ENCODE measurements at places on chromosomes 12 and 14.
A peak's percentile ranks its signal among the peaks of the same experiment; 100 is the strongest.

DNA sequence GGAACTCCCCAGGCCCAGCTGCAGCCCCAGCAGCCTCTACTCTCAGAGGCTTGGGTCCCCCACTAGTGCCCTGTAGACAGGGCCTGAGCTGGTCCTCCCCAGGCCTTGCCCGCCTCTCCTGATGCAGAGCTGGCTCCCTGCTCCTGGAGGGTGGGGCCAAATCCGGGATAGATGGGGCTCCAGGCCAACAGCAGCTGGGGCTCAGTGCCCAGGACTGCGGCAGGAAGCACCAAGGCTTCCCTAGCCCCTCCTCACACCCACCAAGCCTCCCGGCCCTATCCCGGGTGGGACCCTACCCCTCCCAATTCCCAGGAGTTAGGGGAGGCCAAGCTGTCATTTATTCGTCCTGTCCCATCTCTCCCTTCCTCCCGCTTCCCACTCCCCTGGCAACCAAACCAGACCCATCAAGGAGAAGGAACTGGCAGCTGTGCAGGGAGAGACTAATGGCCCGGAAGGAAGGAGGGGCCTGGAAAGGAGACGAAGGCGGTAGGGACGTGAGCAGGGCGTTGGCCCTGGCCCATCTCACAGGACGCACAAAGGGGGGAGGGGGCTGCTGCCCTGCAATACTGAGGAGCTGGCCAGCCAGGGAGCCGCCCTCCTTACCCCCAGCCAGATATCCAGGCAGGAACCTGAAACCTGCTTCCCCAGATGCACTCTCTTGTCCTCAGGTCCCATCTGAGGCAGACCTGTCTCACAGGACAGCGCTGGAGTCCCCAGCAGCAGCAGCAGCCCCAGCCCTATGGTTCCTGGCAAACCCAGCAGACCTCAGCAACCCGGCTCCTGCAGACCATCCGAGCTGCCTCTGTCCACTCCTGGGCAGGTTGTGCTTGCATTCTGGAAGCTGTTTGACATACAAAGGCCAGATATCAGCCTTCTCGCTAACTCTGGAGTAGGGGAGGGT lies 1.6 kb upstream of the PRPH start:
- no peak for DNase-seq

DNA sequence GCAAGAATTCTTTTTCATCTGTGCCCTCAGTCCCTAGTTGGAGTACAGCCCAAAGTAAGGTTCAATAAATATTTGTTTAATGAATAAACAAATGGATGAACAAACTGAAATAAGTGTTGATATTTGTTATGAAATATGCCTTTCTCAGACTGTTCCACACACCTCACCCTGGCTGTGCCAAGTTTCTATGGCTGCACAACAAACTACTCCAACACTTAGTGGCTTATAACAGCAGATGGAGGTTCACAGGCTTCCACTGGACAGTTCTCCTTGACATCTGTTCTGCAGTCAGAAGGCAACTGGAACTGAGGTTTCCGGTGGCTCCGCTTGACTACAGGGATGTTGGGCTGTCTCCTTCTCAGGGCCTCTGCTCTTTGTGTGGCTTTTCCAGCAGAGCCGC lies 197.1 kb downstream of the RGS6 start:
- DNase-seq = no peak

GRCh38 chr14:101335061-101335661 lies 226.1 kb upstream of the DIO3 start:
- DNase-seq = no peak

GRCh38 chr14:22932146-22932545 lies 3.0 kb upstream of the PRMT5 start:
- DNase-seq = no peak

DNA sequence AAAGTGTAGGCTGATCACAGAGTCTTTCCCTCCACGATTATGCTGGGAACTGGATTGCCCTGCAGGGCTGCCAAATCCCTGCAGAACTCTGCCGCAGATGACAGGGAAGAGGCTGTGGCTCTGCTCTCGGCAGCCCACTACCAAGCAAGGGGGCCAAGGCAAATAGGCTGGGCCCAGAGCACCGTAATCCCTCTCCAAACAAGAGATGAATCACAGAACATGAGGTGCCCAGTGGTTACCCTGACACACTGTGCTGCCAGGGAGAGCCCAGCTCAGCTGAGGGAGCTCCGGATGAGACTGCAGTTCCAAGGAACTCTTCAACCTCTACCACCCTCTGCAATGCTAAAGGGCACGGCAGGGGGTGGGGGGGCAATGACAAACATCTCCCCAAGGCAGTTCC lies 33.9 kb downstream of the STON2 start:
- DNase-seq = no peak

DNA sequence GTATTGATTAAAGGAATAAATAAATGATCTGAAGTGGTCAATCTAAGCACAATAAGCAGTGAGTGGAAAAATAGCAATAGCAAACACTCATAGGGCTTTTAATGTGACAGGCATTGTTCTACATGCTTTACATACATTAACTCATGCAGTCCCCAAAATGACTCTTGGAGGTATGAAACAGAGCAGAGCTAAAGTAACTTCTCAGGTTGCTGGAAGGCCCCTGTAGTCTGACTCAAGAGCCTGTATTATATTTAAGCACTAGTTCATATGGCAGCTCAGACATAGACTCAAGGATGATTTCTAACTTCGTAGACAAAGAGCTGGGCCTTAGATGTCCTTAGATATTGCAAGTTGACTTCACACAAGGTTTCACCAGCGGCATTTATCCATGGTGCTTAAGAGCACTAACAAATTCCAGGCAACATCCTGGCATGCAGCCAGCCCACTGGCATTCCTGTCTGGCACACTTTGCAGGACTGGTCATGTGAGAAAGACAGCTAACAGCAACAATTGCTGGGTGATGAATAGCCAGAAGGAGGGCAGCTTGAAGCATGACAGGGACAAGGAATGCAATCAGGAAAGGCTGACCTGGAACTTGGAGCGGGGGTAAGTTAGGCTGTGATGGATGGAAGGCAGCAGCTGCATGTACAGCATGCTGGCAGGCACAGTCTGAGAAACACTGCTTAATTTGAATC lies 22.9 kb upstream of the KTN1 start:
- DNase-seq = no peak

GRCh38 chr14:68679746-68680467 lies 113.0 kb downstream of the ZFP36L1 start:
- DNase-seq = no peak

DNA sequence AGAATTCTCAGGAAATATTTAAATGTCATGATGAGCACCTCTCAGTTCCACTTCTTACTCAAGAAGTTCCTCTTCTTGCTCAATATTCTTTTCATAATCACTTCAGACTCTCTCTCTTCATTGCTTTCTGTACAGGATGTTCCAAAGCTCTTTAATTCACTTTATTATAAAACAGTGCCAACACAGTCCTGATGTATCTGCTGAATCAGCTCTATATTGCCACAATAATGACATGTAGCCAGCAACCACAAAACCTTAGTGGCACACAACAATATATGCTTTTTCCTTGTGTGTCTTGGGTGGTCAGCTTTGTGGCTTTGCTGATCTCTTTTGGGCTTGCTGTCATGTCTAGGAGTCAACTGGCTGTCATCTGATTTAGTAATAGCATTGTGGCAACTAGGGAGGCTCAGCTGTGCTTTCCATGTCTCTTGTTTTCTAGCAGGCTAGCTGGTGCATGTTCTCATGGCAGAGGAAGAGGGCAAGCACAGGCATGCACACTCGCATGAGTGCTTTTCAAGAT lies 52.8 kb upstream of the SLC2A13 start:
- no peak for DNase-seq

DNA sequence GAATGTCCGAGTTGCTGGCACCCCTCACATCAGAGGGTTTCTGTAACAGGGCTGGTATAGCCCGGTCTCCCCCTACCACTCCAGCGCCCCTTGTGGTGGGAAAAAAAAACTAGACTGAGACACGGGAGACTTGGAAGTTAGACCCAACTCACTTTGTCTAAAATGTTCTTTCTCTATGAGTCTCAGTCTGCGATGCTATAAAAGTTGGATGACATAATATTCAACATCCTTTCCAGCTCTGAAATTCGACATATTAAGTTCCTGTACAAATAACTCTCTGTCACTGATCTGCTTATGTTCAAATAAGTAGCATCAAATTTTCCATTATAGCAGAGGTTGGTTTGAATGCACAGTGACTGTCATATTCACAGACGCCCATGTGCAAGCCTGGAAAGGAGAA lies 25.7 kb upstream of the TC2N start:
- DNase-seq = no peak

- DNase-seq = no peak
Observed at GRCh38 chr12:41924111-41924510, 220.6 kb downstream of the GXYLT1 start.

DNA sequence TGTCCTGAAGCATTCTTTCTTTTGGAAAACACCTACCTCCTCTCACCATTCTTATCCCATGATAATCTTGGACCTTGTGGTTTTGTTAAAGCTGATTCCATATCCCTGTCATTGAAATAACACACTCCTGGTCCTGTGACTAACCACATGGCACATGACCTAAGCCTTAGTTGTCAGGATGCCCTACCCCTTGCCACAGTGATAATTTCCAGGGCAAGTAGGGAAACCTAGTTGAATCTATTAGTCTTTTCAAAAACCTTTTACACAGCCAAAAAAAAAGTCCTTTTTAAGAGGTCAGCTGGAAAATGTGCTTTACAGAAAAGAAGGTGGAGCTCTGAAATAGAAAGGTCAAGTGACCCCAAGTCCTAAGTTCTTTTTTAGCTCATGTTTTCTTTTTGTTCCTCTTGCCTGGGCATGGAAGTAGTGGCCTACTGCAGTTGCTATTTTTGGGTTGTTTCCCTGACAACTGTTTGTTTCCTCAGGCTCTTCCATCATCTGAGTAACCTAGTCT lies 608.4 kb downstream of the LRFN5 start:
- DNase-seq = no peak

DNA sequence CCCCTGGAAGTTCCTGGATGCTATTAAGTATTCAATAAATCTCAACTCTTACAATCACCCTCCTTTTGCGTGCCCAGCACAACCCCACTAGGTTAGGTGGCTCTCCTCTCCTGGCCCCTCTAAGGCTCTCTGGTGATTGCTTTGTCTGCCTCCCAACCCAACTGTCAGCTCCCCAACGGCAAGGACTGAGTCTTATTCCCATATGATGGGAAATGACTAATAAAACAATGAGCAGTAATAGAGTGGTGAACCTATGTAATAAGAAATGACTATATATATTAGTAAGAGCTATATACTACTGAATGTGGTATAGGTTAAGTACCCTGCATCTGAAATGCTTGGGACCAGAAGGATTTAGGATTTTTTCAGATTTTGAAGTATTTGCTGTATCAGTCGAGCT lies 8.1 kb downstream of the APPL2 start:
- no peak for DNase-seq

DNA sequence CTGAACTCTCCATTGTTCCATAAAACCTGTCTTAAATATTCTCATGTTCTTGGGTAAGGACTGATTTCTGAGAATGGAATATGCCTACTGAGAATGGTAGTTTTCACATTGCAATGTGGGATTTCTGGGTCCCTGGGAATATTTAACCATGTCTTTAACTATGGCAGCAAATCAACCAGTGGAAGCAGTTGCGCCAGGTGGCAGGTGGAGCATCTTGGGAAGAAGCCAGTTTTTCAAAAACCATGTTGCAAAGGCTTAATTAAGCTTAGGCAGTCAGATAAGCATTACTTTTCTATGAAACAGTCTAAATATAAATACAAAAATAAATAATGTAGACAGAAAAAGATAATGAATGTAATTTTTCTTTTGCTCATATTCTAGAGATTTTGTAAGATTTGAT lies 448.1 kb downstream of the ADAMTS20 start:
- no peak for DNase-seq

- no peak for DNase-seq
Observed at GRCh38 chr12:38159591-38160317, 156.8 kb upstream of the ALG10B start.

GRCh38 chr14:24335461-24336171 lies 745 bp upstream of the ADCY4 start:
- DNase-seq = no peak

DNA sequence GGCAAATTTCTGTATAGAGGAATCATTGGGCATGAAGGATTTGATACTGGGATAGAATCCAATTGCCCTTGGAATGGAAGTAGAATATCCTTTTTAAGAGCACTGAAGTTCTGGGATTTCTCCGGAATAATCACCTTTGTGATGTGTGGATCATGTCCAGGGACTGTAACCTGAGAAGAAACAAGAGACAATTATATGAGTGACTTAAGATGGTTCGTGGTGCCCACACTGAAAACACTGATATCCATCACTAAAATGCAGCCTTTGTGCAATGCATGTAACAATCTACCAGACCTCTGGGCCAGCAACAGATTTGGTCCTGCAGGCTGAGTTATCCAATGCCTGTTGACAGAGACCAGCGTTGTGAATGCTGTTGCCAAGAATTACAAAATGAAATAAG lies 48.5 kb downstream of the MDM2 start:
- DNase-seq = no peak

GRCh38 chr12:91863702-91864101 lies 281.9 kb downstream of the BTG1 start:
- DNase-seq = no peak

DNA sequence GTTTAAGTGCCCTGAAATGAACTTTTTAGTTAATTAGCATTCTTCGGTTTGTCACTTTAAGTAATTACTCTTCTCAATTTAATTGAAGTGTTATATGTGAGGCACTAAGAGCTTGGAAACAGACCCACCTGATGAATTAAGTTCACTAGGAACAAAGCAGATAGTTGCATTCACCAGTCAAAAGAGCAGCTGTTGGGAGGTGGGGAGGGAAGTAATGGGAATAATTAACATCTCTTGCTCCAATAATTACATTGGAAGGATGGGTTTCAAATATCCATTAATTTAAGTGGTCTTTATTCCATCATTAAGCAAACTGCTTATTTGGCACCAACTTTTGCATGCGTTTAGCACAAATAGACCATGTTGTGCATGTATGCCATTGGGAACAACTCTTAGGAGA lies 667.2 kb downstream of the GALC start:
- DNase-seq = no peak

- DNase-seq = no peak
Observed at GRCh38 chr14:82999802-83000201, 1466.1 kb upstream of the SEL1L start.

GRCh38 chr12:115035535-115036107 lies 351.6 kb upstream of the TBX3 start:
- DNase-seq = no peak

GRCh38 chr14:51566831-51567582 lies 84.7 kb upstream of the FRMD6 start:
- no peak for DNase-seq

DNA sequence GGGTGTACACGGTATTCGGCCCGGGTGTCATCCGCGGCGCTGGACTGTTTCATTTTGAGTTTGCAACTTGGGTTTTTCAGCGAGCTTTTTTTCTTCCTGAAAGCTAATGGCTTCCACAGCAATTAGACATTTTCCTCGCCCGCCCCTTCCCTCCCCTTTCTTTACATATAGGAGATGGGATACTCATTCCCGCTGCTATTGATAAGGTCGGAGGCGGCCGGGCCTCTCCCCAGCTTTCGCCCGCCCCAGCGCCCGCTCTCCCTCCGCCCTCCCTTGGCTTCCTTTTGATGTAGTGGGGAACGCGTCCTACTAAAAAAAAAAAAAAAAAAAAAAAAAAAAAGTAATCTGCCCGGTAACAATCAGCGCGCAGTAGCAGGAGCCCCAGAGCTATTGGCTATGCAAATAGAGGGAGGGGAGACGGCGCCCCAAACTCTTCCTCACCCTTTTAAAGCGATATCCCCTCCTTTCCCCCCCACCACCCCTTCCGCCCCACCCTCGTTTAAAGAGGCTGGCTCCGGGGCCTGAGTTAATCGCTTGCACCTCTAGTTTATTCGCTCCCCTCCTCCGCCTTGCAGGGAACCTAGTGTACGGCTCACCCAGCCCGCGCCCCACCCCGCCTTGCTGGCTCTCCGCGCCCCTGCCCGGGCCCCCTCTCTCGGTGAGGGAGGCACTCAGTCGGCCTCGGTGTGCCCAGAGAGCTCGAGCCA lies 1.7 kb upstream of the CCND2 start:
- peak; percentile 79 for DNase-seq

Measured in activated CD4-positive, alpha-beta T cell treated with anti-CD3 and anti-CD28 coated beads for 1 hour (primary cell).